ENCODE measurements at places on chromosomes 7 and 10.
A peak's percentile ranks its signal among the peaks of the same experiment; 100 is the strongest.

GRCh38 chr10:99341860-99342490, 12.8 kb downstream of the CNNM1 start:
- peak; percentile 38 for DNase-seq

DNA sequence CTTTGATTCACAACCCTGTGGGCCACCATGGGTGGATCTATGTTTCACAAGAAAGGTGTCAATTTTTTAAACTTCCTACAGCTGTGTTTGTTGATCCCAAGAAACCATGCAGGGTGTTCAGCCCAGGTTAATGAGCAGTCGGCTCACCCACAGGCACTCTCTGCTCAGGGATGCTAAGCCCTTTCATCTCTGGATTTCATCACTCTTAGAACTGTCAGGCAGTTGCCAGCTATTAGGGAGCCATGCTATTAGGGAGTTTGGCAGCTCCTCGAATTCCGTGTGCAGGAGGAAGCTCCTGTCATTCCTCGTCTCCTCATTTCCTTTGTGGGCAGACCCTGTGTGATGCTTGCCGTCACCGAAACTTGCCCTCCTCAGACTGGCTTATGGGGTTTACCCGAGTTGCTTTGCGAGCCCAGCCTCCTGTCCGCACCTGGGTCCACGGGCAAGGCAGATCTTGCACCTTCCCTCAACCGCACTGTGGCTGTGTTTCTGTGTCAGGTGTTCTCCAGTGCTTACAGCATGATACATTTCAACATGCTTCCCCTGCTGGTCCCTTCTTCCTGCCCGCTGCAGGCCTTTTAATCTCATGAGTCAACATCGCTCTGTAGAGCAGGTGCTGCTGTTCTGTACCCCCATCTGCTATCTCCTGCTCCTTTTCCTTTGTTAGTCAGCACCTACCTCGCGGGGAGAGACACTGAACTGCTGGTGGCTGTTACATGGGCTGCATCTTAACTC, 509.8 kb downstream of the SUGCT start:
- DNase-seq: no peak

GRCh38 chr10:110786172-110786571, 85.6 kb upstream of the PDCD4 start:
- DNase-seq: no peak

GRCh38 chr7:13904689-13905088, 84.8 kb downstream of the ETV1 start:
- DNase-seq: peak; percentile 6

- no peak for DNase-seq
These were observed 217.6 kb upstream of the SEMA3E start for GRCh38 chr7:83866582-83866981.

DNA sequence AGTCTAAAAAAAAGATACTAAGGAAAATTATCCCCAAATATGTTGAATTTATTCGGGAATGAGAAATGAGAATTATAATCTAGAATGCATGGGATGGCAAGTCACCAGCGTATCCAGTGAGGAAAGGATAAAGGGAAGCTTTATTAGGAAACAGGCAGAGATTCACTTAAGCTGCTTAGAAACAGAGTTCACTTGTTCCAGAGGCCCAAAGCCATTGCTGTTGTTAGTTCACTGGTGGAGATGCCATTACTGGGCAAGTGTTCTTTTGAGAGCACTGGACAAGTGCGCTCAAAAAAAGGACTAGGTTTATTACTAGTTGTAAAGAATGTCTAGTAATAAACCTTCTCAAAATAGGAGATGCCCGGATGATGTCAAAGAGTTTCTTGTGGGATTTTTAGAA, 51.2 kb downstream of the MICU1 start:
- no peak for DNase-seq

DNA sequence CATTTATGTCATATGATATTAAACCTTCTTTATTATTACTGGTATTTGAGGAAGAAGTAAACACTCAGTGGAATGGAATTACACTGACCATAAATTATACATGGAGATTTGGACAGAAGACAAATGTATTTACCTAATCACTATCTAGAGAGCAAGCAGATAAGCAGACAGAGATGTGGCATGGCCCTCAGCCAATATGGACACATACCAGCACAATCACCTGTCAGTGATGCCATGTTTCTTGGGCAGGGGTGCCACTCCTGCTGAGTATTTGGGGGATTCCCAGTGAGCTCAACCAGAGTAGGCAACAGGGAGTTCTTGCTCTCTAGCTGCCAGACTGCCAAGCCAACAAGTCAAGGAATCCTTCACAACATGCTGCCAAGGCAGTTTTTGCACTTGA, 866.3 kb upstream of the LRRN3 start:
- no peak for DNase-seq

DNA sequence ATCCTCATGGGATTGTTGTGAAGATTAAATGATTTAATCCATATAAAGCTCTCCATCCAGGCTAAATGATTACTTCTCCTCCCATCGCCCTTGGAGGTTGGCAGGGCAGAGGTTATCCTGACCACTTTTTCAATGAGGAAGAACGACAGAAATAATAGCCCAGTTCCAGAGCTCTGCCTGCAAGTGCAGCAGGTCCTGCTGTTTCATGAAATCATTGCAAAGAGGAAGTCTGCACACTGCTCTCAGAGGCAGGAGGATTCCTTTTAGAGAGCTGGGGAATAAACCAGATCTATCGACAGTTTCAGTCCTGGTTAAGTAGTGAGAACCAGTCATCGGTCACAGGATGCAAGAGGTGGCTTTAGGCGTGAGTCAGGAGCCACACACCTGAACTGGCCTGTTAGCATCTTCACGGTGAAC, 25.0 kb upstream of the CDH23 start:
- DNase-seq: no peak

- DNase-seq: no peak
These were observed 83.5 kb downstream of the TNS3 start for GRCh38 chr7:47498229-47499056.

DNA sequence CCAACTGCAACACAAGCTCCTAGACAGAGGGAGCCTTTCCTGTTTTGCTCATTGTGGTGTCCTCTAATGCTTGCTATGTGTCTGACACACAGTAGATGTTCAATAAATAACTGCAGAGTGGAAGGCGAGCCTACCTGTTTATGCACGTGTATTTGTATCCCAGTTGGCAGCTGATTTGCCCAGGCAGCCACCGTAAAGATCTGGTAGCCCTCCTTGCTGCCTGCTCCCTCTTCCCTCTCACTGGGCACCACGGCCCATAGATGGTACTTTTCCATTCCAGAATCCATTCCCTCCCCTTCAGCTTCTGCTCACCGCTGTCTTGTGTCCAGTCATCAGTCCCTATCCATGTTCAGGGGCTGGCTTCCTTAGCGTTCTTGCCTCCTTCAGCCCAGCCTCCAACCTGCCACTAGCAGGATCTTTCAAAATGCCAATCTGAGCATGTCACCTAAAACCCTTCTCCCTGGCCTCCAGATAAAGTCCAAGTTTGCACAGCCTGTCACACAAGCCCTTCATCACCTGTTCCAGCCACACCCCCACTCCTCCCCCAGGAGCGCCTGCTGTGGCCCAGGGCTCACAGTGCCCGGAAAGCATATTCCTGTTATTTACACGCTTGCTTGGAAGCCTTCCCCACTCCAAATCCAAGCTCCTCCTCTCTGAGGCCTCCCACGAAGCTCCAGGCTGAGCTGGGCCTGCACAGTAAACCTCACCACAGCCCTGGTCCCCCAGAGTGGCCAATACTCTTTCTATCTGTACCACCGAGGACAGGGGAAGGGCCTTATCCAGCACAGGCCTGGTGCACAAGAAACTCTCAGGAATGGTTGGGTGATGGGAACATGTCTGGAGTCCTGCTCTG, 21.0 kb downstream of the ZCCHC24 start:
- peak; percentile 24 for DNase-seq

DNA sequence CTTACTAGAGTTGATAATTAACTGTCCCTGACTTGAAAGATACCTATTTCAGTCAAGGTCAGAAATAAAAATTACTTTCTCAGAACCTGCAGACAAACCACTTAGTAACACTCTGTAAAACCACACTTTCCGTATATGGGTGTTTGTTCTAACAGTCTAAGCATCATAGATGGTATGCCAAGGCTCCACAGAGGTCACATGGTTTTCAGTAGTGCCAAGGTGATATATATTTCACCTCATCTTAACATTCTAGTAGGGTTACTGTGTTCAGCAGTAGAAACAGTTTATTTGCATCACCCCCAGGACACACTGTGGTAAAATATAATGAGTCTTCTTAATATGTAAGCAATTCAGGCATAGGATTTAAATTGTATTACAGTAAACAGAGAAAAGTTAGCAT, 61.5 kb downstream of the KCND2 start:
- no peak for DNase-seq

- DNase-seq: no peak
These were observed 18.4 kb downstream of the ARL4A start for GRCh38 chr7:12705878-12706277.

DNA sequence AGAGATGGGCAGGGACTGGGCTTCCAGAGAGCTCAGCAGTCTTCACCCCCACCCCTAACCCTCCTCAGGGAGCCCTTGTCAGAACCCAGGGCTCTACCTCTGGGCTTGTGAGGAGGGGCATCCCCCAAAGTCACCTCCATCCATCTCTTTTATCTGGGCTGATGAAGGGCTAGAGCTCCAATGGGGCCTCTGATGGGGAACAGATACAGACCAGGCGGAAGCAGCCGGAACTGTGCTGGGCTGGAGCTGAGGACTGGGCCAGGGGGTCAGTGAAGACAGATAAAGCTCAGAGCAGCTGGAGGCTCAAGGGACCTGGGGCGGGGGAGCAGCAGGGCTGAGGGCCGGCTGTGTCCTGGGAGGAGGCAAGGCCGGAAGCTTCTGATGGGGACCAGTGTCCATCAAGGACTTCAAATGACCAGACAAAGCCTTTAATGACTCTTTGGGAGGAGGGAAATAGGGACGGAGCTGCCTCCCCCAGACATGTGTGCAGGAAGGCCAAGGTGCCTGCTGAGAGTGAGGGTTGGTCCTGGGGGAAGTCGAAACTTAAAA, 10.2 kb downstream of the KAZALD1 start:
- no peak for DNase-seq

- no peak for DNase-seq
These were observed 30.1 kb downstream of the SGPL1 start for GRCh38 chr10:70845816-70846215.

- no peak for DNase-seq
These were observed 18.2 kb upstream of the HECTD2 start for GRCh38 chr10:91391920-91392319.

GRCh38 chr7:100745184-100745583, 11.8 kb downstream of the ZAN start:
- peak; percentile 81 for DNase-seq

All from AG08396 (cell line).